EL (cell line): ENCODE measurements at places on chromosomes 2 and 18.

- no peak for DNase-seq
These were observed 24.7 kb downstream of the TLK1 start for GRCh38 chr2:171136024-171136423.

DNA sequence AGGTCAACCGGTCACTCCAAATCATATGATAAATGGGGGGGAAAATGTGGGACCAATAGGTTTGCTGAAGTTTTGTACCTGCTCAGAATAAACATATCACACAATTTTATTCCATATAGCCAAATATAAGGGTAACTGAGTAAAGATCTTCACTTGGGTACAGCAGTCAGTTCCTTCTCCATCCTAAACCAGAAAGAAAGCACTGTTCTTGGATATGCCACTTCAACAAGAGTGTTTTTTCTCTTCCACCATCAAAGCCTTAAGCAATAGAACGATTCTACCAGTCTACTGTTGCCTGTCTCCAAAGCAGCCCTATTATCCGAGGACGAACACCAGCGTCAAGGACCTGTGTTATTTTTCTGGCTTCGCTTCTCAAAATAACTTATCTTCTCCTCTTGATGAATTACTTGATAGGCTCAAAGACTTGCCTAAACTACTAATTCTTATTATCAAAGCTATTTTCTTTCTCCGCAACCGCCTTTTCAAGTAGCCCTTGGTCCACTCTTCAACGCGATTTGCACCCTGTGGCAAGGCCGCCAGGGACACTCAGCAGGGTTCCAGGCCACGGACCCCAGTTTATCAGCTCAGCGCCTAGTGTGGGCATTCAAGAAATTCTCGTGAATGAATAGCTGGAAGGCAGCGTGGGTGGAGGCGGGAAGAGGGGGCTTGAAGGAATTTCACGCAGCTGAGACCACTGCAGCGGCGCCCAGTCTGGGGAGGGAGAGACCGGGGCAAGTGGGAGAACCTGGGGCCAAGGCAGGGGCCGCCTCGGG, 646 bp downstream of the ALS2 start:
- DNase-seq, result no peak

DNA sequence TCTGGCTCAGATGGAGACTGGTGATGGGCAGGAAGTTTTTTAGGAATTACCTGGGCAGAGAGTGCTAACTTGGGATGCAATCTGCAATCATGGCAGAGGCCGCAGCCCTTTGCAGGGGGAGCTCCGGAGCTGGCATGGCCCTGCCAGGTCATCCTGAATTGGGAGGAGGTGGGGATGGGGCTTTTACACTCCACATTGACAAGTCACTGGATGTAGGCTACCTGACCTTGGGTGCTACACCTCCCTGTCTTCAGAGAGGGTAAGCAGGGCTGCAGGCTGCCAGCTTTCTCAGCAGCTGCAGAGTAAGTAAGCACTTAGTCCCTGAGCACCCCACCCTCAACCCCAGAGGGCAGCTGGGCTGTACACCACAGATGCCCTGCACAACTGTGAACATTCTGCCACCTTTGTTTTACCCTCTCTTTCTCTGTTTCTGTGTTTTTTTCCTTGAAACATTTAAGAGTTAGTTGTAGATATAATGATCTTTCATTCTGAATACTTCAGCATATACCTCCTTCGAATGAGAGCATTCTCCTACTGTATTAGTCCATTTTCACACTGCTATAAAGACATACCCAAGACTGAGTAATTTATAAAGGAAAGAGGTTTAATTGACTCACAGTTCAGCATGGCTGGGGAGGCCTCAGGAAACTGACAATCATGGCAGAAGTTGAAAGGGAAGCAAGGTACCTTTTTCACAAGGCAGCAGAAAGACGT, 6.8 kb upstream of the HS1BP3 start:
- no peak for DNase-seq

- no peak for DNase-seq
These were observed 63.9 kb downstream of the FAM161A start for GRCh38 chr2:61789807-61790602.

DNA sequence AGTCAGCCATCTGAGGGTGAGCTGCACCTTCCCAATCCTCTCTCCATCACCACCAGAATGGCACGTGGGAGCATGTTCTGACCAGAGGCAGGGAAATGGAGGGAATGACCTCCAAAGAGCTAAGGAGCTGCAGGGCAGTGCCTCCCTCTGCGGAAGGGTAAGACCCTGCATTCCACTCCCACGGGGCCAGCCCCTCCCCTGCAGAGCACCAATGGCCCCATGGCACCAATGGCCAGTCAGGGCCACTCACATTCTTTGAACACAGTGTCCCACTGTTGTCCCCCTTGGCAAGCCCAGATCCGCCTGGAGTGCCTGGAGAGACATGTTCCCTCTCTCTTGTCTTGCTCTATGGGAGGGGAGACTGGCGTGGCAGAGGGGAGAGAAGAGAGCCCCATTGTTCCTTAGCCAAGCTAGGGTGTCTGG, 164.4 kb downstream of the TNS1 start:
- DNase-seq, result no peak

GRCh38 chr18:62609764-62610163, 86.9 kb downstream of the ZCCHC2 start:
- no peak for DNase-seq

DNA sequence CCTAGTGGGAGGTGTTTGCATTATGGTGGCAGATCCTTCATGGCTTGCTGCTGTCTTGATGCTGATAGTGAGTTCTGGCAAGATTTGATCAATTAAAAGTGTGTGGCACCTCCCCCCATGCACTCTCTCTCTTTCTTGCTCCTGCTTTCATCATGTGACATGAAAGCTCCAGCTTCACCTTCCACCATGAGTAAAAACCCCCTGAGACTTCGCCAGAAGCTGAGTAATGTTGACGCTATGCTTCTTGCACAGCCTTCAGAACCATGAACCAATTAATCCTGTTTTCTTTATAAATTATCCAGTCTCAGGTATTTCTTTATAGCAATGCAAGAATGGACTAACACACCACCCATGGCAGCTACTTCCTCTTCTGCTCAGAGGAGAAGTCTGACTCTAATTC, 2181.4 kb upstream of the PIK3C3 start:
- no peak for DNase-seq

DNA sequence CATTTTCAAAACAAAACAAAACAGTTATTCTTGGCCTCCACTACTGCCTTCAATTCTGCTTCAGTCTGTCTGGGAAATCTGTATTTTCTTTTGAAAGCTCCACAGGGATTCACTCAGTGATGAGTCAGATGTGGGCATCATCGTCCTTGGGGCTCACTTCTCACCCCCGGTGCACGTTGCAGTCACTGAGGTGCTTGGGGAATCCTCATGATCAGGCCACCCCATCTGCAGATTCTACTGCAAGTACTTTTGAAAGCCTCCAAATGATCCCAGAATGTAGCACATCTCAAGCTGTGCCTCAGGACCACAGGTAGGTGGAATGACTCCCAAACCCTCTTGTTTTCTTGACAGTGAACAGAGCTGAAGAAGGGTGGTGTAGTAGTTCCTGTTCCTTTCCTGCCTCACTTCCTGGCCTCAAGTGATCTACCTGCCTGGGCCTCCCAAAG, 34.3 kb downstream of the LPIN2 start:
- DNase-seq, result peak; percentile 89

GRCh38 chr2:98385050-98385699, 38.9 kb downstream of the CNGA3 start:
- peak; percentile 69 for DNase-seq
